Skeletal muscle cell (primary cell): ENCODE measurements at places on chromosomes 3 and 15.

DNA sequence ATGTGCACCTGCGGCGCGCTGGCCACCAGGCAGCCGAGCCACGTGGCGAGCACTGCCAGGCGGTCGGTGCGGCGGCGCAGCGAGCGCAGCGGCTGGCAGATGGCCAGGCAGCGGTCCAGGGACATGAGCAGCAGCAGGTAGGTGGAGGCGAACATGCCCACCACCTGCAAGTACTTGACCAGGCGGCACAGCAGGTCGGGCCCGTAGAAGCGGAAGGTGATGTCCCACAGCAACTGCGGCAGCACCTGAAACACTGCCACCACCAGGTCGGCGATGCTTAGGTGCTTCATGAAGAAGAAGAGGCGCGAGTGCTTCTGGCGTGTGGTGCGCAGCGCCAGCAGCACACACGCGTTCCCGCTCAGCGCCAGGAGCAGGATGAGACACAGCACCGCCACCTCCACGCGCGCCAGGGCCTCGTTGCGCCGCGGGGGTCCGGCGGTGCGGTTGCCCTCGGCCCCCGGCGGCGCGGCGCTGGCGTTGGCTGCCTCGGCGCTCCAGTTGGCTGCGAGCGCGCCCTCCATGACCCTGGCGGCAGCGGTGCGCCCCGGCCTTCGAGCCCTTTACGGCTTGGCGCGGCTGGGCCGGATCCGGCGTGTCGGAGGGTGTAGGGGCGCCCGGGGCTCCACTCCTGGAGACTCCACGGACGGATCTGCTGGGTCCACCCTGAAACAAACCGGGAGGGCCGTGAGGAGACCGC, 1.6 kb downstream of the OXTR start:
- no peak for DNase-seq

DNA sequence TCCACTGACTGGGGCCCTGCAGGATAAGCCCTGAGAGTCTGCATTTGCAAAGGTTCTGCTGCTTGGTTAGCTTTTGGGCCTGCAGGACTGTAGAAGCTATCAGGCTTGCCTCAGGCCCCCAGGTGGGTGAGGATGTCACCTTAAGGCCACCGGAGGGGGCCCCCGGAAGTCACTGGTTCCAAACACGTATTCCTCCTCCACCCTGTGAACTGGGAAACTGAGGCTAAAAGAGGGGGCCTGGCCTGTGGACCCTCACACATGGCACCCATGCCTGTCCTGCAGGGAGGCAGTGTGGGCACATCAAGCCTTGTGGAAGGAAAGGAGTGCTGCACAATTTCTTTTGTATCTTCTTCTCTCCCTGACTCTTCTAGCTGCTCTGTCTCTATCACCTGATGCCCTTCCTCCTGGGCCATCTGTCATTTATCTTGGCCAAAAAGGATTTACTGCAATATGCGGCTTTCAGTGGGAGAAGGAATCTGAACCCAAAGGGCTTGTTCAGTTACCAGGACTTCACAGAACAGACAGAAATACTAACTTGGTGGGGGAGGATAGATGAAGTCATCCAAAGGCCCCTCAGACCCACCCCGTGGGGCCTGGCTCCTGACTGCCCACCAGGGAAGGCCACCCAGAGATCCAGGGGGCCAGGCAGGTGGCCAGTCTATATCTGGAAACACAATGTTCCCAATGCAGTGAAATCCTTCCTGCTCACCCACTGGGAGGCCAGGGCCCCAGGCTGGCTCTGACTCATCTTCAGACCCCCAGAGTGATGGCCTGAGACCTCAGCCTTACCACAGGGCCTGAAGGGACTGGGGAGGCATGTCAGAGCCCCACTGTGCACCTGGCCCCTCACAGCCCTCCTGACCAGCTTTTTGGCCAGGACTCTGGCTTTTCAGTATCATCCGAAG, 18.3 kb downstream of the UBAP1L start:
- DNase-seq: no peak

- no peak for DNase-seq
Observed at GRCh38 chr3:28495301-28495700, 146.7 kb upstream of the AZI2 start.

- DNase-seq: no peak
Observed at GRCh38 chr3:105369500-105370371, 3.0 kb downstream of the ALCAM start.

- no peak for DNase-seq
Observed at GRCh38 chr3:128323206-128324081, 143.2 kb downstream of the DNAJB8 start.

DNA sequence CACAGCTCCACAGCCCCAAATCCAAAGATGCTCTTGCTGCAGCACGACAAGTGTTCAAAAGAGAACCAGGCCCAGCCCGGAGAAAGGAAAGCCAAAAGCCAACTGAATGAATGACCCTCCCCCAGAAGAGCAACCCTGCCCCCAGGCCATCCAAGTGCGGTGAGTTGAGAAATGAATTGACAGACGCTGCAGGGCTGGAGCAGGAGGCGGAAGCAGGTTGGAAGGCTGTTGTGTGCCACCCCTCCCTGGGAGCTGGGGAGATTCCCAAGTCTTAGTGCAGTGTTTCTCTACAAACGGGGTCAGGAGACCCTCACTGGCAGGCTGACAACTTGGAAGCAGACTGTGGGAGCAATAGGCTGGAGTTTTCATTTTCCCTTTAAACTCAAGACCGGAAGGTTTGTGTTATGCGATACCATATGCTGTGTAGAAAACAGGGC, 3.5 kb upstream of the SPTBN5 start:
- DNase-seq: no peak

DNA sequence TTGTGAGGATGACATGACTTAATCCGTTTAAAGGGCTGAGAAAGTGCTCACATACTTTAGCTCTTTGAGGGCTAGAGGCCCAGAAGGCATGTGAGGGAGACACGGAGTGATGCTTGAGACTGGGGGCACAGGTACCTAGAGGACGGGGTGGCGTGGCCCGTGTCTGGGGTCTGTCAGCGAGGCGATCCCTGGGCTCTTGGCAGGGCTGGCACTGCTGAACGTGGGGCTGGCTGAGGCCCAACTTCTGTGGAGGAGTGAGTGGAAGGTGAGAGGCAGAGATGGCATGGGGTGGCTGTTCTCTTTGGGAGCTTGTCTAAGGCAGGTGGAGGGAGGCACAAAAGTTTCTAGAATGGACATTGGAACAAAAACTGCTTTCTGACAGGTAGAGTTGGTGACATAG, 9.5 kb downstream of the SEMA4B start:
- DNase-seq: no peak

DNA sequence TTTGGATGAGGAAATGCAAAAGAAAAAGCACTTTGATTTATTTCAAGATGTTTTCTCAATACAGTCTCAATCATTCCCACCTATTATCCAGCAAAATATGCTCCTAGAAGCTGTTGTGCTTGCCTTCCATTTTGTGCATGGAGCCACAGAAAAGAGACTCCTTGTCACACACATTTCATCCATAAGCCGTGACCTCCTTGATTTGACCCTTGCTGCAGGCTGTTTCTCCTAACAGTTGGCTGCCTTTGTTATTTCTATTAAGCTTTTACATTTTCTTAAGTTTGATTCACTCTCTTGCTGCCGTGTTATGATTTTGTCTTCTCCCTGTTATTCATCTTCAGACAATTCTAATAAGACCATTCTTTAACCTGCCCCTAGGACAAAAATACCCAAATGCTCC, 124.2 kb upstream of the PLAAT1 start:
- no peak for DNase-seq

DNA sequence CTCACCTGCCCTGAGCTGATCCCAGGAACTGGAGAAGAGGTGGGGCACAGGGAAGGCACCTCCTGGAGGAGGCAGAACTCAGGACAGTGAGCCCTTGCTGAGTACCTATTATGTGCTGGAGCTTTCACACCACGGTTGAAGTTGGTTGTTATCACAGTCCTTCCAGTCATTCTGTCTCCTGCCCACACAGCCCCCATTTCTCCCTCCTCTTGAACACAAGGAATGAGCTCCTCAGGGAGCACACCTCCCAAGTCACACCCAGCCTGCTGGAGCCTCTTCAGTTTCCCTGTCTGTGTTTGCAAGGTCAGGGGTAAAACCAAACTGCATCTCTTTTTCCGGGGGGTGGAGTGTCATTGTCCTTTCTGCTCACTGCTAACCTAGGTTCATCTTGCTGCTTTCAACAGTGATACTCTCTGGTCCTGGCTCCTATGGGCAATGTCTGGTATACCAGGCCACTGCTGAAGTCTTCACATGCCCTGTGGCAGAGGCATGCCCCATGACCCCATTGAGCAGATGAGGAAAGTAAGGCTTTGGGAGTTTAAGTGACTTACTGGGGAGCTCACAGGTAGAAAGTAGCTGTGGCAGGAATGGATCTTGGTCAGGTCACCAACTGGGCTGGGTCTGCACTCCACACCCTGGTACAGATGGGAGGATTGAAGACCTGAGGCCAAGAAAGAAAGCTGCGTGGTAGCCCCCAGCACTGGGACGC, 30.0 kb downstream of the C3orf18 start:
- no peak for DNase-seq

DNA sequence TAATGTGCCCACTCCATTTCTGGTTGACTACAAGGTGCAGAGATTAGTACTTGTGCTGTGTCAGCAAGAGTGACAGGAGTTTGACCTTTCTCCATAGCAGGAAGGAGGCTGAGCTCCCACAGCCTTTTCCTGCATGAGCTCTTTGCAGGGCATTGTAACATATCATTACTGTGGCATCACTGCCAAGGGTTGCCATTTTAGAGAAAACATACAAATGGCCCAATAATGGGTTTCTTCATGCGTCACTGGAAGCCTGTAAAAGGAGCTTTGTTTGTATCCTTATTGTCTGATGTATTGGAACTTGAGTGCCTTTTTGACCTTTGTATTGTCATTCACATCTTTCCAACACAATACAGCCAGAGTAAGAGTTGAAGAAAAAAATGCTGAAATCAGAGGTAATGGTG, 323.0 kb upstream of the CDIN1 start:
- no peak for DNase-seq

- DNase-seq: no peak
Observed at GRCh38 chr3:140358686-140359085, 319.2 kb upstream of the TRIM42 start.

DNA sequence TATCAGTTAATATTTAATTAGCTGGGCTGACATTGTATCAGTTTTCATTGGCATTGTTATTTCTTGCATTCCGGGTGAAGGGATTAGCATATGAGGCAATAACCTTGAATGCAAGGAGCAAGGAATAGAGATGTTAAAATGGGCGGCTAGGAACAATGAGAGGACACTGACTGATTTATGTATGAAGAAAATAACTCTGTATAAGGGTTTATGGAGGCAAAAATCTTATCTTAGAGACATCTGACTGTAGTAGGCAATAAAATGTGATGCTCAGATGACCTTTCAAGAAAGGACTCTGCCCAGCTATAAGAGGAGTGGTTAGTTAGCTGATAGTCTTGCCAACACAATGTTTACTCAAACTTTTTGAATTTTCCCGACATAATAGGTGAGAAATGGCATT, 158.3 kb downstream of the EFHB start:
- no peak for DNase-seq

- no peak for DNase-seq
Observed at GRCh38 chr15:62566248-62566647, 401.2 kb upstream of the C2CD4B start.

DNA sequence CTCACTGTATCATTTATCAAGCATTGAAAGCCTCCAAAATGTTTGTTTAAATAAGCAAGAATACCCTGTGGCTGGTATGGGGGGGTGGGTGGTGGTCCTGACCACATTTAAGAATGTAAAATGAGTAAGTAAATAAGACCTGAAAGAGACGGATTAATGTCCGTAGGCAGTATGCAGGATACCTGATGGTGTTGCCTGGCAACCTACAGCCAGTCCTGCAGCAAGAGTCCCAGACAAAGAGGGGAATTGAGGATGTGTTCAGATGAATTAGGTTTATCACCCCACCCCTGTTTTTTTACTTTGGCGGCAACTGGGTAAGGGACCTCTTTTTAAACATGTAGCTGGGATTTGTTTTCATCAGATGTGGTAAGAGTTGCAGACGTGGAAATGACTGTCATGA, 99.8 kb upstream of the BFSP2 start:
- DNase-seq: no peak

DNA sequence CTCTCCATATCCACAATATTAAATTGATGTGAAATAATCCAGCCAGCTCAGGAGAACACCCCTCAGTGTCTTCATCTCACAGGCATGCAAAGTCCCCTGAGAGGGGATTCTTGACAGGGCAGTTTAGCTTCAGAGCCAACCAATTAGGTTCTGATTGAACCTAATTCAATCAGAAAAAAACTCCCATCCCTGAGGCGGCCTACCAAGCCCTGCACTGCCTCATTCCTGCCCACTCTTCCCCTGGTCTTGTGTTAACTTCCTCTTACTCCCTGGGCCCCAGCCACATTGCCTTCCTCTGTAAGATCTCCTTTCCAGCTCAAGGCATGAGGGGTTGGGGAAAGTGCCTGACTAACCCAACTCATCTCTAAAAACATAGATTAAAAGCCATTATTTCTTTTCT, 46.1 kb downstream of the FRMD4B start:
- no peak for DNase-seq

DNA sequence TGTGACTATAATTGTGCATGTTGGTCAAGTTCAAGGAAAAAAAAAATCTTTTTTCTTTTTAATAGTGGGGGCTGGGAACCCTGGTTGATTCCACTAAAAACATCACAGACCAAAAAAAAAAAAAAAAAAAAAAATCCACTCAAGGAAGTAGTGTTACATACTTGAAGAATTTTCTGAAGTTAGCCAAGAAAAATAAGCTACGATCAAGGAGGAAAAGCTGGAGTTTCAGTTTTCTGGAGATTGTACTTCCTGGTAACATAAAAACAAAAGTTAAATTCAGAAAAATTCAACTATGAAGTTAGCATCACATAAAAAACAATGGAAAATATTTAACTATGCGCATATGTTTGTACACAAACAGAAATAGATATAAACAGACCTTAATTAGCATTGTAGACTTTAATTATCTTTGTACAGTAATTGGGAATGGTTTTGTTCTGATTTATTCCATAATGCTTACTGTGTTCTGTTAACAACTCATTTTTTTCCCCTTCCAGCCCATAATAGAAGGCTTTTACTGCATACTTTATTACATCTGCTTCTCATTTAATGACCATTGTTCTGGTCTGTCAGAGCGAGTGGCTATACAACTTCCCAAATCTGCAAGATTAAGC, 194.3 kb downstream of the RORA start:
- DNase-seq: no peak

DNA sequence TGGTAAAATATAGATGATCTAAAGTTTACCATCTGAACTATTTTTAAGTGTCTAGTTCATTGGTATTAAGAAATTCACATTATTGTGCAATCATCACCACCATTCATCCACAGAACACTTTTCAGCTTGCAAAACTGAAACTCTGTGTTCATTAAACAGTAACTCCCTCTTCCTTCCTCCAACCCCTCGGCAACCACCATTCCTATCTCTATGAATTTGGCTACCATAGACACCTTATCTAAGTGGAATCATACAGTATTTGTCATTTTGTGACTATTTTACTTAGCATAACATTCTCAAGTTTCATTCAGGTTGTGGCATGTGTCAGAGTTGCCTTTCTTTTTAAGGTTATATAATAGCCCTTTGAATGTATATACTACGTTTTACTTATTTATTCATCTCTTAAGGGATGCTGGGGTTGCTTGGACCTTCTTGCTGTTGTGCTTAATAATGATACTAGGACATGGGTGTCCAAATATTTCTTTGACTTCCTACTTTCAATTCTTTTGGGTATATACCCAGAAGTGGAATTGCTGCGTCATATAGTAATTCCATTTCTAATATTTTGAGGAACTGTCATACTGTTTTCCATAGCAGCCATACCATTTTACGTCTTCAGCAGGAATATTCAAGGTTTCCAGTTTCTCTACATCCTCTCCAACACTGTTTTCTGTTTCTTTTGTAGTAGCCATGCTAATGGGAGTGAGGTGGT, 20.9 kb downstream of the KAT2B start:
- no peak for DNase-seq
